ENCODE measurements at places on chromosomes 2 and 18.

DNA sequence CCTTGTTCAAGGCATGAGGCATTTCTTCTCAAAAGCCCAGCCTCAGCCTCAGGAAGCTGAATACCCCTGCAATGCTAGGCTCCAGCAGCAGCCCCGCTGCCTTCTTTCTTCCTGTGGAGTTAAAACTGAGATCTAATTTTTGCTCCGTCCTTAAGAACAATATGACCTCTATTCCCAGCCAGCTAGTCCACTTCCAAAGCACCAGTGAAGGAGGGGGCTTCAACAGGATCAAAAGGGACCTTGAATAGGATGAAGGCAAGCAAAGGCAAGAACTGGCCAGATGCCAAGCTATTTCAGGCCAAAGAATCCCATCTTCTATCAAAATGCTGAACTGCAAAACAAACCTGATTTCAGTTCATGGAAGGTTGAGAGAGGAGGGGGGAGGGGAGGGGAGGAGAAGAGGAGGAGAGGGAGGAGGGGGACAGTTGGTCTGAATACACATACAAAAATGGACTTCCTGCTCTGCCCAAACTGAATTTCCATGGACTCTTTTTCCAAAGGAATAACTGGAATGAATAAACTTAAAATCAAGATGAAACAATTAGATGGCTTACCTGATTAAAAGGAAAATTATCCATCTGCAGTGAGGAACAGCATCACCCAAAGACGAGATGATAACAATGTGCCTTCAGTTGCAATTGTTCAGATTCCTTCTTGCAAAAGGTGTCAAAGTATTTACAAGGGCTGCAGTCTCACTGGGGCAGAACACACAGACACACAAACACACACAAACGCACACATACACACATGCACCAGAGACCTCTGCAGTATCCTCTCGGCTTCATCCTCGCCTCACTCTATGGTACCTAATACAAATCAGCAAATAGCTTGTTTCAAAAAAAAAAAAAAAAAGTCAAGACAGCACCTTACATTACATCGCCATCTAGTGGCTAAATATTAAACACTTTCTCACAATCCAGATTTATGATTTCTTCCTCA lies at the start of gene SCN1A:
Gene SCN1A (minus strand): TSS at position 804 of the 939 bp plus-strand sequence. CDS start 54,399 bp downstream, outside the sequence.
- DNase-seq, result peak; percentile 27

DNA sequence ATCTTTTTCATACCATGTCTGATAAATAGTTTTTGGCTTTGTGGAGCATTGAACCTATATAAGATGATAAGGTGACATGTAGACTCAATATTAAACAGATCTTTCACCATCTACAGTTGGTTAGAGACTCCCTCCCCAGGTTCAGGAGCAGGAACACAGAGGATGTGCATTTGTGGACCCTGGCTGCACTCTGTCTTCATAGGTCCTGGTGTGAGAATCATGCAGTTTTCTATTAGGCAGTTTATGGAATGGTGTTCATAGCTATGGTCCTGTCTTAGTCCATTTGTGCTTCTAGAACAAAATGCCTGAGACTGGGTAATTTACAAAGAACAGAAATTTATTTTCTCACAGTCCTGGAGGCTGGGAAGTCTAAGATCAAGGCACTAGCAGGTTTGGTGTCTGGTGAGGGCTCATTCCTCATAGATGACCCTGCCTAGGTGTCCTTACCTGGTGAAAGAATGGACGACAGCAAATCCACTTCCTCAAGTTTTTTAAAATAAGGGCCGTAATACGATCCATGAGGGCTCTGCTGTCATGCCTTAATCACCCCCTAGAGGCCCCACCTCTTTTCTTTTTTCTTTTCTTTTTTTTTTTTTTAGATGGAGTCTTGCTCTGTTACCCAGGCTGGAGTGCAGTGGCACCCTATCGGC lies 35.3 kb upstream of the FAM98A start:
- DNase-seq, result no peak

- no peak for DNase-seq
These were observed 63.8 kb downstream of the ACTR2 start for GRCh38 chr2:65291216-65292105.

- DNase-seq, result no peak
These were observed 307.9 kb downstream of the CLIP4 start for GRCh38 chr2:29423061-29423666.

DNA sequence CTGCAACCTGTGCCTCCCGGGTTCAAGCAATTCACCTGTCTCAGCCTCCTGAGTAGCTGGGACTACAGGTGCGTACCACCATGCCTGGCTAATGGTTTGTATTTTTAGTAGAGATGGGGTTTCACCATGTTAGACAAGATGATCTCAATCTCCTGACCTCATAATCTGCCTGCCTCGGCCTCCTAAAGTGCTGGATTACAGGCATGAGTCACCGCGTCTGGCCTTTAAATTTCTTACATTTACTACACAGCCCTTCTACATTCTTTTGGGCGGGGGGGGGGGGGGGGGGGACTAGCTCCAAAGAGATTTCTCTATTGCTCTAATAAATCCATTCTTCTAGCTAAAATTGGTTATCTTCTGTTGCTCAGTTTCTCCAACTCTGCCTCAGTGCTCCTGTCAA lies 964.9 kb upstream of the ACVR2A start:
- DNase-seq, result no peak

DNA sequence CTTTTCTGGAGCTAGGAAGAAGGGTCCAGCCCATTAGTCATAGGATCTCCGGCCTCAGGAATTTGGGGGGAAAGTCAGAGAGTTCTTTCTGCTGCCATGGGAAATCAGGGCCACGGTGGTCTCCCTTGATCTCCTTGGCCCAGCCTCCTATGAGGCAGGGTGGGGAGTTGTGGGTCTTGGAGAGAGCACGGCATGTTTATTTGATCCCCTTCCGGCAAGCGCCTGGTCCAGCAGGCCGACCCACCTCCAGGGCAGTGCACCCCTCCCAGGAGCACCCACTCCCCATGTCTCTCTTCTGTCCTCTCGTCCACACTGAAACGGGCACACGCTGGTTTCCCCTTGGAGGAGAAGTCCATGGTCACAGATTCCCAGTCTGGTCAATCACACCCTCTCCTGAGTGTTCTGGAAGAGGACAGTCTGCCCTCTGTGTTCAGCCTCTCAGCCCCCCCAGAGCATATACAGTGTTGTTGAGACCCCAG lies 464.6 kb upstream of the HS6ST1 start:
- no peak for DNase-seq

- no peak for DNase-seq
These were observed 104.5 kb downstream of the DHRS9 start for GRCh38 chr2:169173876-169174275.

GRCh38 chr18:7158216-7158615 lies 40.6 kb upstream of the LAMA1 start:
- no peak for DNase-seq

GRCh38 chr2:128543646-128544045 lies 225.0 kb upstream of the HS6ST1 start:
- no peak for DNase-seq

DNA sequence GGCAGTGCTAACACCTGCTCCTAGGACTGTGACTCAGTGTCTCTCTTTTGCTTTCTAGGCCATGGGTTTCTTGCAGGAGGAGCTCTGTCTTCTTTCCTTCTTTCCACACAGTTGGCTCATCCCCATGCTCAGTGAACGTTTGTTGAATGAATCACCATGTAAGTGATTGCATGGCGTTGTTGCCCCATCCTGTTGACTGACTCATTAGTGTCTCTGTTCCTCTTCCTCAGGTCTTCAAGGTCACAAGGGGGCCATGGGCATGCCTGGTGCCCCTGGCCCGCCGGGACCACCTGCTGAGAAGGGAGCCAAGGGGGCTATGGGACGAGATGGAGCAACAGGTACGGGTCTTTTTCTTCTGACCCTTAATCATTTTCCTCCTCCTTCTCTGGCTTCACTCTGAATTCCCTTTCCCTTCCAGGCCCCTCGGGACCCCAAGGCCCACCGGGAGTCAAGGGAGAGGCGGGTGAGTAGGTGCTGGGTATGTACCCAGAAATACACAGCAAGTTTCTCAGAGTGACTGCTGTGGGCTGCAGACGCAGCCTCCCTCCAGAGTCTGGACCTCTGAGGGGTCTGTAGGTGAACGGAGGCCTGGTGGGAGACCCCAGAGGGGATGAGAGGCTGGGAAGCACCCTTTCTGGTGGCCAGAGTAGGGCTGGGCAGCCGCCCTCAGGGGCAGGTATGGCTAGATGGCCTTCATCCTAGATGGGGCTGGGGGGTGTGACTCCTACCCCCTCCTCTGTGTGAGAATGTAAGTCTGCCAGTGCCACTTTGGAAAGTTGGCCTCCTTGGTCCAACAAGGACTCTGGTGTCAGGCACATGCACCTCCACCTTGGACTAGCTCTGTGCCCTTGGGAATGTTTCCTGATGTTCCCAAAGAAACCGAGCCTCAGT lies 32.4 kb downstream of the MARCO start:
- DNase-seq, result no peak

- no peak for DNase-seq
These were observed 626.5 kb upstream of the SLC8A1 start for GRCh38 chr2:41078341-41078740.

DNA sequence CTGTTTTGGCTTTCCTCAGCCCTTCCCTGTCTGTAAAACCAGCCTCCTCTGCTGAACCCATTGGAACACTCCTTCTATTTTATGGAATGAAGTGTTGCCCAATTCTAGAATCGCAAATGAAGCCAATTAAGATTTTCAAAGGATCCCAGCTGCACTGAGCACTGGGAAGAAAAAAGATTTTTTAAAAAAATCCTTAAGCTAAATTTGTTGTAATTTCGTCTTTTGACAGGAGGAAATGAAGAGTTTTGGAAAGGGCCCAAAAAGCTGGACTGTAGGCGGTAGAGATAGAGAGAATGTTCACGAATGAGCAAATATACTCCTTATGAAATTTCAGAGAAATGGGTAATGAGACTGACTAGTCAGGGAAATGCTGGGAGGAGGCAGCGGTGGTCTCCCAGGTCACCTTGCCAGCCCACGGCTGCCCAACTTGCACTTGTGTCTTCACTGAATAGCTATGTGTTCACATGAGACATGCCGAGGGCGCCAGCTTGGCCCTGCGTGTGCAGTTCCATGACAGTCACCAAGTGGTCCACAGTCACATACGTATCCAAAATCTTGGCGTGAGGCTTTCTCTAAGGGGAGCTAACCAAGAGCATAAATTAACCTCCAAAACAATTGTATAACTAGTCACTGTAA lies 69.9 kb downstream of the SGPP2 start:
- no peak for DNase-seq

DNA sequence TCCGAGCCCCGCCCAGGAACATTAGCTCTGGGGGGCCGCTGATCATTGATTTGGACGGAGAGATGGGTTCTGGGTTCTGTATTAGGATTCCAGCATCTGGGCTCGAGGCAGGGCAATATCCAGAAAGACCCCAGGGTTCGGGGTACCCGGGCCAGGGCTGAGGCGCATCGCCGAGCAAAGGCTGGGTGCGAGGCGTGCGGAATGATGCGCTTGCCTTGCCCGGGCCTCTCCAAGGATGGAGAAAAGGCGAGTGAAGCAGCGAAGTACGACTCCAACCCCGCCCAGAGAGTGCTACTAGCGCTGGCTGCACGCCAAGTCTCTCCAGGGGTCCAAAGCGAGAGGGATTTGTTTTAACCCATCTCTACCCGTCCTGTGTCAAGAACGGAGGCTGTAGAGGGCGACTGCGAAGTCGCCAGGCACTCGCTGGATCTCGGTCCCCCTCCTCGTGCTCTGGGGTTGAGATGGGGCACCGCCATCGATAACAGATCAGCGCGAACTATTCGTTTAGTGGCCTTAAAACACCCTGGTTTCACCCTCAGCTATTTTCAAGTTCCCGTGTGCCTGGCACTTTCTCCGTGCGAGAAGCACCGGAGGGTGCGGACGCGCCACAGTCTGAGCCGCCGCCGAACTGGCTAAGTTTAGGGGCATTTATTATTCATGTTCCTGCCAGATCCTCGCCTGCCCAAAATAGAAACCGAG lies 1.9 kb downstream of the ADCYAP1 start:
- no peak for DNase-seq

- DNase-seq, result no peak
These were observed 37.3 kb downstream of the USP14 start for GRCh38 chr18:195651-196050.

DNA sequence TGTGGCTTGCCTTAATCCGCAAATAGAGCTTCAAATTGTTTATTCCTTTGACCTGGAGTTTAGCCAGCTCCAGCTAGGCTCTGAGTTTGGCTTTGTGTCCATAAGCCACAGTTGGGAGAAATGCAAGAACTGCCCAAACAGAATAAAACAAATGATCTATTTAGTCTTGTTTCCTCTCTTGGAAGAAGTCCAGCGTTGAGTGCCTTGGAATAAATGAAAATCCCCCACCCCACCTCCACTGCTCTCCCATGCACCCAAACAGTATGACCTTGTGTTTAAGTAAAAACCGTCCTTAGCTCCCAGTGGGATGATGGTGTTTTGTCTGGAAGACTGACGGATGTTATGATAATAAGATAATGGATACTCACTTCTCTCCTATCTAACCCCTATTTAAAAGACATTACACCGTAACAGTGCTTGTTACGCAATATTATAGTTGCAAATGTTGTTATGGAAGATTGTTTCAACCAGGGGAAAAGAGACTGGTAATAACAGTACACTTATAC lies 3.2 kb upstream of the SERPINE2 start:
- DNase-seq, result no peak

DNA sequence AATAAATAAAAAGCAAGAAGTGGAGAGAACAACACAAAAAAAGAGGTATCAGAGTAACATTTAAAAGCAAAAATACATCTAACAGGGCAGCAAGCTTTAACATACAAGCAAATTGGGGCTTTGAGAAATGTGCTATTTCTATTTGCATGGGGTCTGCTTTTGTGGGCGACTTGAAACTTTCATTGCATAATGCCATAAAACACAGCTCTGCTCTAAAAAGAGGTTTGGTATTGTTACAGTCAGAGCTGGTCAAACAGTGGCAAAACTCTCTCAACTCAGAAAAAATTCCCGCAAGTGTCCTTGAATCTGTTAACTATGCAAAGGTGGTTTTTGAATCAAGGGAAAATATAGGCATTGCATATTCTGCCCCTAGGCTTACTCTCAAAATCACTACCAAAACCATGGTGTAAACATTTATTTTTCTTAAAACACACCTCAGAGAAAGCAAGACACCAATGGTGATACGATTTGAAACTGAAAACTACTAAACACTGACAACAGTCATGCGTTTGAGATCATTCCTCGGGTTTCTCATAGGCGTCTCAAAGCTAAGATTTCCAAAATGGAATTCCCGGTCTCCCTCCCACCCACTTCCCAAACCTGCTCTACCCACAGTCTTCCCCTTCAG lies 45.5 kb downstream of the RNF152 start:
- no peak for DNase-seq

DNA sequence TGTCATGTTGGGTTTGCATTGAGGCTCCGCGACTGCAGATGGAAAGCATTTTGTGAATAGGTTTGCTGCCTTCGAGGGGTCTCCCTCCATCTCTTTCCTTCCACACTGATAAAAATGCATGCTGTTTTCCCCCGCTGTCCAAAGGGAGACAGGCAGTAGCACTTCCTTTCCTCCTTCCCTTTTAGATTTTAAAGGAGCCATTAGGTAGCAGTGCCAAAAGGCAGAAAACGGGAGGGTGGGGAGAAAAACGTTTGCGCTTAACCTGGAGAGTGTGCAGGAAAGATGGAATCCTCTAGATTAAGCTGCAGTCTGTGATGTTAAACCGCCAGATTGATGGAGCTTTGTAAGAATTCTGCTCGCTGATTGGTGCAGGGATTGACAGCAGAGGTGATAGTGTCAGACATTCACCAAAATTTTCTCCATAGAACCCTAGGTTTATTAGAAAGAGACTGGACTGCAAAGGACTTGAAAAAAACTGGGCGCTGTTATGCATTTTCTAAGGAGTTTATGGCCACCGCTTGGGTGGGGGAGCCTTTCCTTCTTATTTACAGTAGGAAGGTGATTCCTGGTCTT lies 688 bp downstream of the MAPRE2 start:
- no peak for DNase-seq

GRCh38 chr2:153940511-153940910 lies 68.8 kb downstream of the GALNT13 start:
- DNase-seq, result no peak

- no peak for DNase-seq
These were observed 72.5 kb downstream of the DHRS9 start for GRCh38 chr2:169141713-169142352.

Measured in NCI-H1436 treated with DMSO at 0.1 percent for 48 hours (cell line).